ENCODE measurements at places on chromosomes 2 and 18.

DNA sequence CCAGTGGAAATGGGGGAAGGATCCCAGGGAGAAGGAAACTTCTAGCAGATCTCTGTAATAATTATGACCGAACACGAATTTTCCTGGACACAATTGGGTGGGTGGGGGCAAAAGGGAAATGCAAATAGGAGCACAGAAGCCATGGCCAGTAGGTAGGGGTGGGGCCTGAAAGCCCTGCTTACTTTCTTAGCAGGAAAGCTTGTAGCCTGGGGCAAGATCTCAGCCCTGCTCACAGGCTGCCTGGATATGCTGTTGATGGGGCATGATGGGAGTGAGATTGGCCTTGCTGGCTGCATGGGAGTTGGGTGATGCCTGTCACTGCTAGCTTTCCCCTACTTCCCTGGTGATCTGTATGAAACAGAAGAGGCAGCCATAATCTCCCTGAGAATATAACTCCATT lies 45.9 kb upstream of the SPOPL start:
- no peak for DNase-seq

GRCh38 chr2:237126519-237127174 lies 41.0 kb downstream of the COPS8 start:
- DNase-seq: no peak

DNA sequence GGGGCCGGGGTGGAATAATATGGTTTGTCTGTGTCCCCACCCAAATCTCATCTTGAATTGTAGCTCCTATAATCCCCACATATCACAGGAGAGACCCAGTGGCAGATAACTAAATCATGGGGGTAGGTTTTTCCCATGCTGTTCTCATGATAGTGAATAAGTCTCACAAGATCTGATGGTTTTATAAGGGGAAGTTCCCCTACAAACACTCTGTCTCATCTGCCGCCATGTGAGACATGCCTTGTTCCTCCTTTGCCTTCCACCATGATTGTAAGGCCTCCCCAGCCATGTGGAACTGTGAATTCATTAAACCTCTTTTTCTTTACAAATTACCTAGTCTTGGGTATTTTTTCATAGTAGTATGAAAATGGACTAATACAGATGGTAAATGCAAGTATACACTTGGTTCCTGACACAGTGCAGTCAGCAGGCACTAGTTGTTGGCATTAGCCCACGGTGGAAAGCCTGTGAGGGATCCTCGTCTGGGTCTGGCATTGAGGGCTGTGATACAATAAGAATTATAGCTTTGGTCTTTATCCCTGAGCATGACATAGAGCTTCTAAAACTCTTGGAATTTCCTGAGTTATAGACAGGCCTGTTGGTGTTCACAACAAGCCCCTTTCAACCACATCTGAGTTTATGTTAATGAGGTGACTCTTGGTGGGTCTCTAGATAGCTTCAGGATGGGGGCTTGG lies 135.8 kb downstream of the CABLES1 start:
- no peak for DNase-seq

DNA sequence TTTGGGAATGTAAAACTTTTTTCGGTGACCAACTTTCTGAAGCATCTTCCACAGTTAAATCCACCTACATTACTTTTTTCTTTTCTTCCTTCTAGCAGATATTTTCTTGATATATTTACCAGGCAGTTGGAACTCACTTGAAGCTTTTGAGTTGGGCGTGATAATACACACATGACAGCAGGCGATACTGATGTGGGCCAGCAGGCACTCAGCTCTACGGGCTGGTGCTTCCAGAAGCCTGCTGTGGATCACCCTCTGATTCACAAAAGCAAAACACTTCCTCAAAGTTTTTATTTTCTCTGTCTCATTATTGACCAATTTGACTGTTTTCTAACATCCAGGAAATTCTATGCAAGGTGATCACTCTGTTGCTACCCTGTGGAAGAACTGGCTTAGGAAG lies 22.9 kb downstream of the GRHL1 start:
- DNase-seq: no peak

DNA sequence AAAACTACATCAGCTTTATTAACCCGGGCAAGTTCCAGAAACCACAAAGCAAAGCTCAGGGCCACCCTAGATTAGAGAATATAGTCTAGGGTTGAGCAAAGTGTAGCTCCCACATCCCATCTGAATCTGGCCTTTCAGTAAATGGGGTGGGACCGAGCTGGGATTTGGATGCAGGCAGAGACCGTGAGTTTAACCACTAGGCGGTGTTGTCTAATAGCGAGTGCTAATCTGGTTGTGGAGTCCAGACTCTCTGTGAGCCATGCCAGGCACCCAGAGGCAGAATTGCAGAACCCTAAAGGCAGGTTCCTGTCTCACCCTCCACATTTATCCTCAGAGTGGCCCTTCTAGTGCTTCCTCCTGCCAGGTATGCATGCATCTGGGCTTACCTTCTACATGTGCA lies 435.9 kb downstream of the TSN start:
- no peak for DNase-seq

DNA sequence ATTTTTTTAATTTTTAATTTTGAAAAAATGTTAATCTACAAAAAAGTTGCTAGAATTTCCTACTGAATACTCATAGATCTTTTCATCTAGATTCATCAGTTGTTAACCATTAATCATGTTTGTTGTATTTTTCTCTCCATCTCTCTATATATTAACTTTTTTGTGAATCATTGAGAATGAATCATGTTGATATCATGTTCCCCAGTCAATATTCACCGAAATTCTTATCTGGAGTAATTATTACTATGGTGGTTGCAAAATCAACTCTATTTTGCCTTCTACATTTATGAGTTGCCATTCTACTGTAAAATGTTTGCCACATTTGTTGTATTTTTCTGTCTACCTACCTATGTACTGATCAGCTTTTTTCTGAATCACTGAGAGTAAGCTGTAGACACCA lies 154.0 kb downstream of the SPP2 start:
- no peak for DNase-seq

Data from T-helper 2 cell (primary cell).